Activated gamma-delta T cell (primary cell): ENCODE measurements at places on chromosomes 6 and 20.

DNA sequence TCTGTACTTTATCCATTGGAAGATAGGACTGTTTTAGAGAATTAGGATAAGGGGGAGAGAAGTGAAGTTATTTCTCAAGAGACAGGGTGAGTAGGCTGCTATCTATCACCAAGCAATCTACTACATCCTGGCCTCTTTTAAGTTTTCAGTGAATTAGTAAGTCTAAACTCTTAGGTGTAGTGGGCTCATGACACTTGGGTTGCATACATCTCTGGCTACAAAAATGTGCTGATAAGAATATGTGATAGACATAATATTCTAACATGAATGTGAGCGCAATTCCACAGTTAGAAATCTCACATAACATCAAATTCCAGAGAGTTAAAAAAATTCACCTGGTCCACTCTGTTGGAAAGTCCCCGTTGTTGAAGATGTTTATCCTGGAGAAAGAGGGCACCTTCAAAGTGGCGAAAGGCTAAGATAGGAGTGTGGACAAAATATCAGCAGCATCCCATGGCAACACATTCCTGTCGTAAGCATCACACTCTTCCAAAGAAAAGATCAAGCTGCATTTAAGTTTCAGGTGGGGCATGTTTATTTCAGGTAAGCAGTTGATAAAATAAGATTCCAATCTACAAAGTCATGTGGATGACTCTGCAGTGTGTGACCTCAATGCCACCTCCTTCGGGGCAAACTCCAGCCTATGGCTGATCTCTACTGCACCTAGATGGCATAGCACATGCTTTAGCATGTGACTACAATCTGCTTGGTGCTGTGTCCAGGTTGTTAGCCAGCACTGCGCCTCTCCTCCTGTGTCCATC is 111.7 kb upstream of the NEDD9 start:
- DNase-seq: no peak

GRCh38 chr20:62734881-62735280 is 26.2 kb downstream of the NTSR1 start:
- DNase-seq: no peak

DNA sequence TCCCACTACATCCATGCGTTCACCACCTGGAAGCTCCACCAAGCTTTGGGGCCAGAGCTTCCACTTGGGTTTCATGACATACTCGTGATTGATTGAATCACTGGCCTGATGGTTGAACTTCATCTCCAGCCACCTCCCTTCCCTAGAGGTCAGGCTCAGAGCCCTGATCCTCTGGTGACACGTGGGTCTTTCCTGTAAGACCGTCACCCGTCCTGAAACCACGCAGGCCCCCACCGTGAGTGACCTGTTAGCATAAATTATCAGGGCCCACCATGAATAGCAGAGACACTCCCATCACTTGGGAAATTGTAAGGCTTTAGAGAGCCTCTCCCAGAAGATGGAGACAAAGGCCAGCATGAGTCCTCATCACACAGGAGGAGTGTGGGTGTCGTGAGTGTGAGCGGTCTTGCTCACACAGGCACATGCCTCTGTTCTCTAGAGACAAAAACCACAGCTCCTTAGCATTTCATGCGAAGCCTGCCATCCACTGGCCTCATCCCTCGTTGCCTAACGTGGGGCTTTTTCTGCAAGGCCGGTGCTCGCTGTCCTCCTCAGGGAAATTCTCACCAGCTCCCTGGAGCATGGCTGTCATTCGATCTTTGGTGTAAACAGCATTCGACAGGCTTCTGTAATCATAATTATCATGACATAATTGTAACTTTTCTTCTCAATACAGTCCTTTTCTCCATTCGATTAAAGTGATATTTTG is 65.1 kb upstream of the DUSP22 start:
- no peak for DNase-seq

DNA sequence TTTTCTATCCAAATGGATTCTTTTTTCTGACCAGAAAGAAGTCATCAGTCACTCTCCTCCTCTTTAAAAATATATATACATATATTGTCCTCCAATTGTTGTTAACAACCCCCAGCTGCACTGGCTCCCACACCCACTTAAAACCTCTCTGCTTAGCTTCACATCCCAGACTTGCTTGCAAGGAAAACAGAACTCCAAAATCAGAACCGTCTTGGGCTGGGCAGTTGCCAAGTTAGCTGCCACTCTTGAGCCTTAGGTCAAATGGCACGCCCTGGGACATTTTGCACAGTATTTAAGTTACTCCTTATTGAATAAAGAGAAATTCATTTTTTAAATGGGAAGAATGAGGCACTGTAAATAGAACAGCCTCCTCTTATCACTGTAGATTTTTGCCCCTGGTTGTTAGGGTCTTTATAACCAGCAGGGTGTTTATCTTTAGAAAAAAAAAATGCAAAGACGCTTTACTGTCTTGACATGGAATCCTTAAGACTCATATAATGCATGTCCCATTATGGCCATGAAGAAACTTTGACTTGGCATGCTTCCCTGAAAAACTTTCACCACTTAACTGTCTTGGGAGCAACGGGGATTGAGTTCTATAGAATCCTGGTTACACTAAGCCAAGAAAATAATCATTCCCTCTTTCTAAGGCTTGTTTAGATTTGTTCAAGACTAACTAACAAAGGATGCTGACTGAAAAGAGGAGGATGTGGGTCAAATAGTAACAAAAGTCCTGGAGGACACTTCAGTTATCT is 204.5 kb downstream of the ISM1 start:
- no peak for DNase-seq

- no peak for DNase-seq
These were observed 293.6 kb upstream of the PRND start for GRCh38 chr20:4427940-4428586.
